ENCODE measurements at places on chromosomes 2 and 18.

DNA sequence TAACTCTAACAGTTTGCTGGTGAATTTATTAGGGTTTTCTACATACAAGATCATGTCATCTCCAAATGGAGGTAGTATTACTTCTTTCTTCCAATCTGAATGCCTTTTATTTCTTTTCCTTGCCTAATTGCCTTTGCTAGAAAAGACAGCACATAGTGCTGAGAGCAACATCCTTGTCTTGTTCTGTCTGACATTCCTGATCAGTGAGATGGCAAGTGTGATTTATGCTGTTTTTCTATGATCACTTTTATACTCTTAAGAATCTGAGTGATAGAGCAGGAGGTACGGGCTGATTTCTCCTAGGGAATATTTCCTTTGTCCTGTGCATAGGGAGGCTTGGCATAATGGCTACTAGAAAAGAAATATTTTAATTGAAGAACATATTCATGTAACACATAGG is 17.3 kb downstream of the LYPD6B start:
- DNase-seq = no peak

GRCh38 chr2:28681606-28682005 is 70.0 kb upstream of the PPP1CB start:
- DNase-seq = no peak

GRCh38 chr2:102606353-102606752 is 13.0 kb upstream of the SLC9A2 start:
- no peak for DNase-seq

GRCh38 chr18:76546088-76546435 is 51.0 kb upstream of the ZNF516 start:
- DNase-seq = no peak

DNA sequence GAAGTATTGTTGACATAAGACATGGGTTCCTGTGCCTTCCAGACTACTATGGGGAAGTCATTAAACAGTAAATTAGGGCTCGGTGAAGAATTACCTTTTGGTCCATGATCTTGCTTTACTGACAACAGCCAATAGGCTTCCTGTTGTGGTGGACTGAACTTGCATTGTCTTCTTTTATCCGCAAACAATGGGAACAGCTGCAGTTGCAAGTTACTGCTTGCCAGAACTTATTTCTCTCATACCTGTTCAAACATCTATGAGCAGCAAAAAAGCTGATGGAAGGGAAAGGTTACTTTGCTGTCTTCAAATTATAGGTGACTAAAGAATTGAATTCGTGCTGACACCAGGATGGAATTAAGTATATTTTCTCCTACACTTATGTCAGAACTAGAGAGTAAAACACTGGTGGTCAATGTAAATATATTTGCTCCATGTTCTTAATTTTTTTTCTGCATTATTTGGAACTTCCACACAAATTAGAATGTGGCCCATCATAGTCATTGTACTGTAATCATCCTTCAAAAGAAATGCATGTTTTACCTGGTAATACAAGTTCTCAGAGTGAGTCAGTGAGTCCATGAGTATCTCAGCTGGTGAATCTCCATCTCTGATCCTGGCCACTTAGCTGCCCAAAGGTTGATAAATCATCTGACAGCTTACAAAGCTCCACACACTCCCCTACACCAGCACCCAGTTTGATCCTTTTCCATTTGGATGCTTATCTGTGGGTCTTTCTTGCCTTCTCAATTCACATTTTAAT is 37.3 kb upstream of the RNF152 start:
- DNase-seq = peak; percentile 22

- DNase-seq = no peak
Observed at GRCh38 chr18:63309422-63309821, 10.1 kb downstream of the BCL2 start.

DNA sequence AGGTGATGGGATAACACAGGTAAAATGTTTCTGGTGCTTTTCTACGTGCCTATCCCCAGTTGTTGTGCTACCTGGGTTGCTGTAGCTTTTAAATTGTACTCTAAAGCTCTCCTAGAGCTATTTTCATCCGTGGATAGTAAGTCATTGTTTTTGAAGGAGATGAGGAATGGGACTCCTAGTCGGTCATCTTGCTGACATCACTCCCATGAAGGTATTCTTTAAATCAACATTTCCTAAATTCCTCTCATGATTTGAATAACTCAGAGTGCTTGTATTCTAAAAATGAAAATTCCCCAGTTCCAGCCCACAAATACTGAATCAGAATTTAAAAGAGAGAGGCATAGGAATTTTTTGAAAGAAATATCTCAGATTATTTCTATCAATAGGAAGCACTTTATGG is 44.3 kb downstream of the CCDC148 start:
- DNase-seq = no peak

Measured in NCI-H510A (cell line).